Renal cortical epithelial cell (primary cell): ENCODE measurements at places on chromosomes 4 and X. TPM values are rescaled to one million over a fixed set of nuclear protein-coding genes. Genes with fewer than 3 reads are reported as not detected.

GRCh38 chr4:165118256-165118909 is 5.7 kb upstream of the TMEM192 start:
- DNase-seq, result no peak

DNA sequence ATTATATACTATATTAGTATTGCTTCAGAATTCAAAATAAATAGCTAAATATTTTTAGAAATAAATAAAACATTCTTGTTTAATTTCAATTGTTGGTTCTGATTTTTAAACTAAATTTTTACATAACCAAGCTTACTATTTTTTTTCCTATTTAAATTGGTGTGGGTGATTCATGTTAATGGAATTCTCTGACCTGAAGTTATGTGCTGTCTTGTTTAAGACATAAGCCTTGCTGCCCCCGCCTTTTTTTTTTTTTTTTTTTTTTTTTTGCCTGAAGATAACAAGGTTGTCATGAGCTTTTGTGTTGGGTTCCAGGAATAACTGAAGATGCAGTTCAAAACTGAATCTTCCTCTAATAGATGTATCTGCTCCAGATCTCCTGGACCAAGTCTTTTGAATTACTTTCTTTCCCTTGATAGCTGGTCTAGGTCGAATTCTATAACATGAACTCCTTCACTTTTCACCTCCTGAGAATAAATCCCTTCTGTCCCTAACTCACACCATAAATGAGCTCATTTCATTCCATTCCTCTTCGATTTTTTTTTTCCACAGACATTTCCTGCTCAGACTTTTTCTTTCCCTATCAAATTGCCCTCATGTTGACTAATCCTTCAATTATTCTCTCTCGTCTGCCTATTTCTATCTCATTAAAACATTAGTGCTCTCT is 261.5 kb upstream of the FTHL17 start:
- peak; percentile 87 for DNase-seq

DNA sequence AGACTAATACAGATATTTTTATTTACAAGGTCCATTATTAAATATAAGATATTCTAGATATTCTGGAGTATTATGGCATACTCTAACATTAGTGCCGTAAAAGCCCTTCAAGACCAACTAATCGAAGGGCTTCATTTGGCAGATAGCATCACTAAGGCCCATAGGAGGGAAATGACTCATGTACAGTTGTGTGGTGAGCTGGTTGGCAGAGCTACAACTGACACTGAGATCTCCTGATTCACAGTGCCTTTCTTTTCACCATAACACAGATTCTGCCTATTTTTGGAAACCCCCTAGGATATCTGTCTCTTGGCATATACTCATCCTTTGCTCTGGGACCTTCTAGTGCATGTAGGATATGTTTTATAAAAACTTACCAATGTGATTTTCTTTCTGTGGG is 201.7 kb upstream of the AFF2 start:
- DNase-seq, result peak; percentile 9

GRCh38 chr4:173367946-173368345 is 2.8 kb upstream of the SAP30 start:
- no peak for DNase-seq

The MID1 gene
- total RNA-seq, result 10.2 and 26.6 TPM in 2 replicates

- DNase-seq, result no peak
Measured at GRCh38 chr4:71356924-71357663, 18.3 kb downstream of the SLC4A4 start.
